ENCODE measurements at places on chromosomes 16 and 17.

DNA sequence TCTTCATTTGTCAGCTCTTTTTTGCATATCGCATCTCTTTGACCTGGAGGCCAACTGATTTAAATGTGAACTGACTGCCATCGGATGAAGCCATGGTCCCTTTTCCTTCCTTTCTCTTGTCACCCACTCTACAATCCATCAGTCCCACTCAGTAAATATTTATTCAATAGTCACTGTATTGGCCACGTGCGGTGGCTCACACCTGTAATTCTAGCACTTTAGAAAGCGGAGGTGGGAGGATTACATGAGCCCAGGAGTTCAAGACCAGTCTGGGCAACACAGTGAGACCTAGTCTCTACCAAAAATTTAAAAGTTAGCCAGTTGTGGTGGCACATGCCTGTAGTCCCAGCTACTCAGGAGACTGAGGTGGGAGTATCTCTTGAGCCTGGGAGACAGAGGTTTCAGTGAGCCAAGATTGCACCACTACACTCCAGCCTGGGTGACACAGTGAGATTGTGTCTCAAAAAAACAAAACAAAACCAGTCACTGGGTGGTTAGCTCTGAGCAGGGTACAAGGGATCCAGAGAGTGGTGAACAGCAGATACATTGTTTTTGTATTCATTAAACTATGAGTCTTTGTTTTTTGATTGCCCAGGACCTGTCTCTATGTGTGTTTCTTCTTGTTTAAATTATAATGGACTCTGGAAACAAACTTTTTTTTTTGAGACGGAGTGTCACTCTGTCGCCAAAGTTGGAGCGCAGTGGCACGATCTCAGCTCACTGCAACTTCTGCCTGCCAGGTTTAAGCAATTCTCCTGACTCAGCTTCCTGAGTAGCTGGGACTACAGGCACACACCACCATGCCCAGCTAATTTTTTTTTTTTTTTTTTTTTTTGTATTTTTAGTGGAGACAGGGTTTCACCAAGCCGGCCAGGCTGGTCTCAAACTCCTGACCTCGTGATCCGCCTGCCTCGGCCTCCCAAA lies 6.9 kb downstream of the PHAF1 start:
- DNase-seq: no peak

GRCh38 chr17:39225959-39226683 lies 376 bp upstream of the STAC2 start:
- peak; percentile 97 for DNase-seq

GRCh38 chr16:86044881-86045590 lies 146.1 kb downstream of the IRF8 start:
- no peak for DNase-seq

DNA sequence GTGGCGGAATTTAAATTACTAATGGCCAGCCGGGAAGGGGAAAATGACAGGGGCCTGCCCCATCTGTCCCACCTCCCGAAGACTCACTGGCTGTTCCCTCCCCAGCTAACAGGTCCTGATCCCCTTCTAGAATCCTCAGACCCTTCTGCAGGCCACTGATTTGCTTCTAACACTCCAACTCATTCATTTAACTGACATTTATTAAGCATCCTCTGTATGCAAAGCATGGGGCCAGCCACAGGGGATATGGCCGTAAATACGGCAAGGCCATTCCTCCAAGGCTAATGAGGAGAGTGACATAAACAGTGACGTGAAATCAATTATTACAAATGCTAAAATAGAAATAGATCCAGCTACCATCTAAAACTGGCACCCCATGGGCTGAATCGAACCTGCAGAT lies 195.3 kb downstream of the GSG1L start:
- DNase-seq: no peak

GRCh38 chr16:54545854-54546511 lies 259.4 kb upstream of the IRX3 start:
- no peak for DNase-seq

GRCh38 chr16:10514369-10515055 lies 65.9 kb downstream of the EMP2 start:
- peak; percentile 45 for DNase-seq

- no peak for DNase-seq
Observed at GRCh38 chr17:58873926-58874325, 118.3 kb downstream of the PPM1E start.

DNA sequence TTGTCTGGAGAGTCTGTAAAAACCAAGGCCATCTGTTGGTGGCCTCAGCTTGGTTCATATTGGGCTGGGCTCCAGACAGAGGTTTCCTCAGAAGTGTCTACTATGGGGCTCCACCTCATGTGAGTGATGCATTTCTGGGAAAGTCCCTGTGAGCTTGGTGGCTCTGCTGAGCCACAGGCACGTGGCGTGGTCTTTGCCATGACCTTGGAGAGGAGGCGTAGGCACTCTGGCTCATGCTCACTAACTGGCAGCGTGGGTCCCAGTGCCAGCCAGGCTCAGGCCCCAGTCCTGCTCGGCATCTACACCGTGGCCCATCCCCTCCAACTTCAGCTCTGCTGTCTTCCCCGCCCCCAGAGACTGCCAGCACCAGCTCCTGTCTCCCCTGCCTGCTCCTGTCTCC lies 10.7 kb upstream of the SMTNL2 start:
- no peak for DNase-seq

GRCh38 chr16:75379339-75379738 lies 54.0 kb downstream of the CFDP1 start:
- DNase-seq: no peak

DNA sequence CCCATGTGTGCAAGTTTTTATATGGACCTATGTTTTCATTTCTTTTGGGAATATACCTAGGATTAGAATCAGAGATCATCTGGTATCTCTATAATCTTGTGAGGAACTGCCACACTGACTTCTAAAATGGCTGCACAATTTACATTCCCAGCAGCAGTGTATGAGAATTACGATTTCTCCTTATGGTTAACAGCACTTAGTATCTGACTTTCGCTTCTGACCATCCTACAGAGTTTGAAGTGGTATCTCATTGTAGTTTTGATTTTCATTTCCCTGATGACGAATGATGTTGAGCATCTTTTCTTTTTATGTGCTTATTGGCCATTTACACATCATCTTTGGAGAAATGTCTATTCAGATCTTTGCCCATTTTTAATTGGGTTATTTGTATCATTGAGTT lies 10.0 kb downstream of the C16orf96 start:
- no peak for DNase-seq

- DNase-seq: no peak
Observed at GRCh38 chr17:45672792-45673191, 111.3 kb upstream of the CRHR1 start.

DNA sequence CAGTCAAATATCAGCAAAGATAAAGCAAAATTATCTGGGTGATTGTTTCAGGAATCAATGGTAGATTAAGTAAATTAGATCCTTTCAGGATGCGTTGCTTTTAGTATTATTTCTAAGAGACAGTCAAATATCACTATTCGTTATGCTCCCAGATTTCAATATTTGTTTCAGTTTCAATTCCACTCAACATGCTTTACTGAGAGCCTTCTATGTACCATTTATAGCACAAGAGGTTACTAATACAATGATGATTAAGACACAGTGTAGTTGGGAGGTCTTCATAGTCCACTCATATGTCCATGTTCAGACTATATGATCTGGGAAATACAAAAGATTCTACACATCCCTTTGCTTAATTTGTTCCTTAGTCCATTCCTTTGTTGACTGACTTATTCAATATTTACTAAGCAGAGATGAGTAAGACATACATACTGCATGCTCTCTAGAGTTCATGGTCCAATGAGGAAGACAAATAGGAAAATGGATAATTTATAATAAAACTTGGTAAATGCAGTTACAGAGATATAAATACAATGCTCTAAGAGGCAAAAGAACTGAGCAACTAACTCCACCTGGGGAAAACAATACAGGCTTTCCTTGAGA lies 88.2 kb upstream of the NOG start:
- no peak for DNase-seq

- no peak for DNase-seq
Observed at GRCh38 chr17:68843522-68843921, 111.7 kb downstream of the ABCA8 start.

- no peak for DNase-seq
Observed at GRCh38 chr17:71757156-71757555, 363.7 kb upstream of the SOX9 start.

DNA sequence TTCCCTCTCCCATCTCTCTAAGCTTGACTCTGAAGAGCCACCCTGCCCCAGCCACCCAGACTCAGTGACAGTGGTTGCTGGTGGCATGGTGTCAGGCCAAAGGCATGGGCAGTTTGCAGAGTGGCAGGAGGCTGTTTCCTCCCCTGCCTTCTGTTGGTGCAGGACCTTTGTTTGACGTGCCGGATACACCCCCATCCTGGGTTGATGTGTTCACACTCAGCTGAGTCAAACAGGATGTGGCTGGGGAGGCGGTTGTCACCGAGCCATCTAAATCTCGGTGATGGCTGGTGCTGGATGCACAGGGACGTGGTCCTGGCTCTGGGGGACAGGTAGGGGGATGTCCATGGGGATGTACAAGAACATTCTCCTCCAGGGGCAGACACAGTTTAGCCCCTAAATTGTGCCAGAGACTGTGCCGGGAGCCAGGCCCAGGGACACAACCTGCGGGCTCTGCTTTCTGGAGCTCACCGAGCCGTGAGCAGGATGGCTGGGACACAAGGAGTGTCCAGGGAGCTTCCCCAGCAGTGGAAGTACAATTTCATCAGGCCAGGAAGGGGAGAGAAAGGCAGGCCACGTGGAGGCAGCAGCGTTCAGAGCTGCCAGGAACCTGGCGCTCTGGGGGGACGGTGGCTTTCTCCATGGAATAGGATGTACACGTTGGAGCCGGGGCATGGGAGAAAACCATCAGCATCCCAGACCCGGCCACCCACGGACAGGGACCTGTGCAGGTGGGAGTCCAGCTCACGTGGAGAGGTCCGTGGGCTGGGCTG lies 264.2 kb downstream of the SEC14L1 start:
- DNase-seq: peak; percentile 83

- DNase-seq: peak; percentile 46
Observed at GRCh38 chr17:39700148-39700987, 504 bp downstream of the ERBB2 start.

- no peak for DNase-seq
Observed at GRCh38 chr16:86256995-86257394, 253.3 kb upstream of the FOXF1 start.

GRCh38 chr16:85259115-85259831 lies 147.0 kb upstream of the CIBAR2 start:
- DNase-seq: no peak

- DNase-seq: peak; percentile 26
Observed at GRCh38 chr17:73231395-73231794, 30.3 kb downstream of the CPSF4L start.

GRCh38 chr17:17151962-17152361 lies 54.2 kb downstream of the PLD6 start:
- DNase-seq: peak; percentile 90

DNA sequence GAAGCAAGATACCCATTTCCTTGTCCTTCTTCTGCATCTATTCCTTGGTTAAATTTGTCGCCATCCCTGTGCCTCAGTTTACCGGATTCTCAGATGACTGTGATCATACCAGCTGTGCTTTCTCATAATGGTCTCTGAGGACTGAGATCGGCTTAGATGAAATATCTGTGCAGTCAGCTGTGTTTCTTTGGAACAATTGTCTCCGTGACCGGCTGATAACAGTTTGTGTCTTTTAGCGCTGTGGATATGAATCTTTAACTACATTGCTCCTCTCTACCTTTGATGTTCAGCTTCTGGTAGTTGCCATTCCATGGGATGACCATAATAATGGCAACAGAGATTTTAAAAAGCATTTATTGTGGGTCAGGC lies 473 bp downstream of the FTO start:
- DNase-seq: no peak

DNA sequence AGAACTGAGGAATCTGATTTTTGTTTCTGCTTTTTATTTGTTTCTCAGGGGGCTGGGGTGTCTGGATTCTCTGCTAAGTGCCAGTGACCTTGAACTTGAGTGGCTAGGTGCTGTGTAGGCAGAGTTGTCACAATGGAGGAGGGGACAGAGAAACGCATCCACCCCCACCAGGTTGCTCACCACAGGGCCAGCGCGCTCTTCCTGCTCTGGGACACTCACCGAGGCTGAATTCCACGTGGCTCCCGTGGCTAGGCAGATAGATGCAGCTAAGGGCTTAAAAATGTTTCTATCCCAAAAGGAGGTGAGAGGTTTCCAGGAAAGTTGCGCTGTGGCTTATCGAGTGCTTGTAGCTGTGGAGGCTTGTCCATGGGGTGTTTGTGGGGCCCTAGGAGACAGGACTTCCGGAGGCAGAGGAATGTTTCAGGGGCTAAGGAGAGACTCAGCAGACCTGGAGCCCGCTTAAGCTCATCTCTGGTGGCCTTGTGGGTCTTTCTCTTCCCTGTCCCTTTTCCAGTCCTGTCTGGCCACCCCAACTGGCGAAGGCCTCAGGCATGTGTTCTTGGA lies 36.8 kb downstream of the ADCY7 start:
- no peak for DNase-seq

- DNase-seq: no peak
Observed at GRCh38 chr17:58936295-58936694, 170.4 kb downstream of the TRIM37 start.

GRCh38 chr16:66175058-66175457 lies 191.4 kb upstream of the CDH5 start:
- DNase-seq: no peak

DNA sequence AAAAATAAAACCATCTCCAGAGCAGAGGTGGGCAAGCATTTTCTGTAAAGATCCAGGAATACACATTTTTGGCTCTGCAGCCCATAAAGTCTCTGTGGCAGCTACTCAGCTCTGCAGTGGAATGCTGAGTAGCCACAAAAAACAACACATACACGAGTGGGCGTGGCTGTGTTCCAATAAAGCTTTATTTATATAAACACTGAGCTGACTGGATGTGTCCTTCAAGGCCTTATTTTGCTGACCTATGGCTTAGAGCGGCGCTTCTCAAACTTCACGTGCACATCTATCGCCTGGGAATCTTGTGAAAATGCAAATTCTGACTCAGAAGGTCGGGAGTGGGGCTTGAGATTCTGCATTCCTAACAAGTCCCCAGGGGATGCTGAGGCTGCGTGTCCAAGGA lies 39.7 kb downstream of the XYLT1 start:
- no peak for DNase-seq

DNA sequence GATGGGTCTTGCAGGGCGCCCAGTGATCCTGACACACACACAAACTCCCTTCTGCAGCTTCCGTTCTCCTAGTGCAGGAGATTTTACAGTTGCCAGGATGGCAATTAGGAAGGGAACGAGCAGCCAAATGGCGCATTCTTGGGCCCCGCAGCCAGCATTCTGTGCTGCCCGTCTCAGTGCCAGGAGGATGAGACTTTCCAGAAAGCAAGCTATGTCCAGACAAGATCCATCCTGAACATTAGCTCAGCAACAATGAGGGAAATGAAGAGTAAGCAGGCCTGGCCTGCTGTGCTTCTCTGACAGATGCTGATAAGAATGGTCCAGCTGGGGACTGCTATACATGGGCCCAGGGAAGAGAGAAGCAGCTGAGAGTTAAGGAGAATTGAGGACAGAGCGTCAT lies 16.5 kb downstream of the SPPL2C start:
- no peak for DNase-seq

Data from HTR-8/SVneo (cell line).